ENCODE measurements at places on chromosomes 5 and 9.

GRCh38 chr9:18658804-18659705 is 185.1 kb downstream of the ADAMTSL1 start:
- DNase-seq = no peak

- no peak for DNase-seq
Observed at GRCh38 chr9:32483343-32483742, 42.7 kb downstream of the RIGI start.

- no peak for DNase-seq
Observed at GRCh38 chr5:96331210-96331609, 101.8 kb downstream of the PCSK1 start.

DNA sequence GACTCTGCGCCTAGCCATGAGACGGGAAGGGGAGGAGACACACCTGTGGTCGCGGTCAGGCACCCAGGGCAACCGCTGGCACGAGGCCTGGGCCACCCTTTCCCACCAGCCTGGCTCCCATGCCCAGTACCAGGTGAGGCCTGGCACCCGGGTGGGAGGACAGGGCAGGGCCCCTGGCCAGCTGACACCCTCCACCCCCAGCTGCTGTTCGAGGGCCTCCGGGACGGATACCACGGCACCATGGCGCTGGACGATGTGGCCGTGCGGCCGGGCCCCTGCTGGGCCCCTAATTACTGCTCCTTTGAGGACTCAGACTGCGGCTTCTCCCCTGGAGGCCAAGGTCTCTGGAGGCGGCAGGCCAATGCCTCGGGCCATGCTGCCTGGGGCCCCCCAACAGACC is 5.0 kb downstream of the MAMDC4 start:
- no peak for DNase-seq

Data from NCI-H510A (cell line).